ENCODE measurements at places on chromosomes 3 and 15.
A peak's percentile ranks its signal among the peaks of the same experiment; 100 is the strongest.

GRCh38 chr15:81480645-81481053, 106.6 kb upstream of the TMC3 start:
- no peak for DNase-seq

DNA sequence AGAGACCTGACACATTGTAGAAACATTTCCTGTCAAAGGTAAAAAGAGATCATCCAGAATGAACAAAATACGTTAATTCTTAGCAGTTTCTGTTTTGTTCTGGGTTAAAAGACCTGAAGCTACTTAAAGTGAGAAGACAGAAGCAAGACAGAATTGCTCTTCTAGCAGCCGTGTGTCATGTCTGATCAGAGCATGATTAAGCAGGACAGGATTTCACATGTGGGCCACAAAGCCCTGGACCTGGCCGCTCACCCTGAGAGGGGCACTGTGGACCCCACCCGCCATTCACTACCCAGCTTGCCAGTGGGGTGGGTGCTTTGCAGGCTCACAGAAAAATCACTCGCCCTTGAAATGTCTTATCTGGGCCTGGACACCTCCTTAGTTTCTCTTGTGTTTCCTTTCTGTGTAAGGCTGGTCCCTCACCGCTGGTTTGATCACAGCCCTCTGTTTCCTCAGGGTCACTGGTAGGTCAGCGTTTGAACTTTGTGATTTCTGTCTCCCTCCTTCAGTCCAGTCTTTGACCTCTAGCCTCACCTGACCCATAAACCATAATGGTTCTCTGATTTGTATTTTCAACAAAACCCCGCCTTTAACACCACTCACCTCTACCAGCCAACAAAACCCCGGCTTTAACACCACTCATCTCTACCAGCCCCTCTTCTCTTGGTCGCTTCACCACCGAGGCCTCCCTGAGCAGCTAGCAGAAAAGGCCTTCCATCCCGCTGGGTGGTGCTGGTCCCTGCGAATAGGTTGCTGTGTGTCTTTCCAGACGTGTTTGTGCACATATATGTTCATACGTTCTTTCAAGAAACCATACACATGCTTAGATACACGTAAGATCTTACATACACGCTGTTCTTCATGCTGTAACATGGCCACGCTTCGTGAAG, 185.0 kb downstream of the OR4M2 start:
- DNase-seq, result no peak

GRCh38 chr3:177414093-177414492, 216.8 kb upstream of the TBL1XR1 start:
- DNase-seq, result no peak

DNA sequence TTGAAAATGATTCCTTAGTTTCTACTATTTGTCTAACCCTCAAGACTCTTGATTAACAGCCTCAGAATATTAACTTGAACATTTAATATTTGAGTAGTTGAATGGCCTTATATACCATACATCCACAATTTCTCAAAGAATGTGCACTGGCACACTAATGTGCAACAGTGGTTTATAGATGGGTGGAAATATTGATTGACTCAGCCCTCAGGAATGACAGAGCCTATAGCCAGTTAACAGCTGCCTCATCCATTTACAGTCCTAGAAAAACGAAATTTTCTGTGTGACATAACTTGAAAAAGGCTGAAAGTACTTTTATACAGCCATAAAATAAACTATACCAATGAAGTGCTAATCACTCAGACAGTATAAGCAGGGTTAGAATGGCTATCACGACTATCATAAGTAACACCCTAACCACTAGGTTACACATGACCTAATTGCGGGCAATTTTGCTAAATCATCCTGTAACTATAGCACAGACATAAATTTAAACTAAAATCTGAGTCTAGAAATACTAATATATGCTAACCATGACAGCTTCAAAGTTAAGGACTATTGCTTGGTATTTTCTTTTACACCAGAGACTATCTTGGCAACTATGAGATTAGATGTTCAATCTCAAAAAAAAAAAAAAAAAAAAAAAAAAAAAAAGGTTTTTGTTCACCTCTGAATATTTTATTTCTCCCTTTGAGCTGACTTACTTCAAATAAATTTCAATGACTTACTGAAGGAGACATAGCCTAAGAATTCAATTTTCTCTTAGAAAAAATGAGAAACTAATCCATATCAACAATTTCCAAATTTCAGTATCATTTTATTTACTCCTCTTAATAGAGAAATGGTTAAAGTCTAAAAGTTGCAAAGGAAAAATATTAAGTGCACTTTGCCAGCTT, 9.3 kb downstream of the SECISBP2L start:
- DNase-seq, result no peak

GRCh38 chr15:54843006-54843405, 353.7 kb downstream of the RSL24D1 start:
- DNase-seq, result no peak

DNA sequence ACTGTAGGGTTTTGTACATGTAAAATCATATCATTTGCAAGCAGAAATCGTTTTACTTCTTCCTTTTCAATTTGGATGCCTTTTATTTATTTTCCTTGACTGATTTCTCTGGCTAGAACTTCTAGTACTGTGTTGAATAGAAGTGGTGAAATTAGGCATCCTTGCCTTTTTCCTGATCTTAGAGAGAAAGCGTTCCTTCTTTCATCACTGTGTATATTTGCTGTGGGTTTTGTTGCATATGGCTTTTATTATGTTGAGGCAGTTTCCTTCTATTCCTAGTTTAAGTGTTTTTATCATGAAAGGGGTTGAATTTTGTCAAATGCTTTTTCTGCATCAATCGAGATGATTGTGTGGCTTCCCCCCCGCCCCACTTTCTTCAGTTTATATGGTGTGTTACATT, 140.9 kb downstream of the ATG7 start:
- DNase-seq, result no peak

DNA sequence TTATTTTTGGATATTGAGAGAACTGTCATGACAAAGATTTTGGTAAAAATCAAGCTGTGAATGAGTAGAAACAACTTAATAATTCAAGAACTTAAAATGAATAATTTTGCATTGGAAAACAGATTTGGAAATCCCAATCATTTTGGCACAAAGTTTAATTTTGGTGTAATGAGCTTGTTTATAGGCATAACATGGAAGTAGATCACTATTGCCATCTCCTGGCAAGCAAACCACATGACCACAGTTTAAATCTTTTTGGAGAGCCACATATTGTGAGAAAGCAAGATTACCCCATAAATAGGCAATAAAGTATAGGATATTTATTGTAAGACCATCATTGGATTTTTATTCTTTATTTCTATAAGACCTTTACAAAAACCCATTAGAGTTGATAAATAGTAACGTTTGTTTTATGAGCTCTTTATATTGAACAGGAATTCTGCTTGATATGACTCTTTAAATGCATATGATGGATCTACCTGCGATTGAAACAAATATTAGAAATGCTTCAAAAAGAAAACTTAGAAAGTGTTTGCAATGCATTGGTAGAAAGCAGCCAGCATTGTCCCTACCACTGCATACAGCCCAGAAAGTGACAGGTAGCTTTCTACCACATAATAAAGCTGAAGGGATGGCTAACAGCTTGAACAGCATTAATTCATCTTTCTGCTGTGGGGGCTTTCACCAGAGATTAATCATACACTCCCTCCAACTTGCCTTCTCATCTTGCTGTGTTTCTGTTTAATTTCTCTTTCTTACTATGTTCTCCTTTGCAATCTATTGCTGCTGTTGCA, 766.8 kb downstream of the TBL1XR1 start:
- peak; percentile 36 for DNase-seq

- DNase-seq, result no peak
Measured at GRCh38 chr15:65529762-65530317, 423 bp upstream of the HACD3 start.

GRCh38 chr3:195204360-195205163, 66.4 kb downstream of the XXYLT1 start:
- DNase-seq, result no peak

DNA sequence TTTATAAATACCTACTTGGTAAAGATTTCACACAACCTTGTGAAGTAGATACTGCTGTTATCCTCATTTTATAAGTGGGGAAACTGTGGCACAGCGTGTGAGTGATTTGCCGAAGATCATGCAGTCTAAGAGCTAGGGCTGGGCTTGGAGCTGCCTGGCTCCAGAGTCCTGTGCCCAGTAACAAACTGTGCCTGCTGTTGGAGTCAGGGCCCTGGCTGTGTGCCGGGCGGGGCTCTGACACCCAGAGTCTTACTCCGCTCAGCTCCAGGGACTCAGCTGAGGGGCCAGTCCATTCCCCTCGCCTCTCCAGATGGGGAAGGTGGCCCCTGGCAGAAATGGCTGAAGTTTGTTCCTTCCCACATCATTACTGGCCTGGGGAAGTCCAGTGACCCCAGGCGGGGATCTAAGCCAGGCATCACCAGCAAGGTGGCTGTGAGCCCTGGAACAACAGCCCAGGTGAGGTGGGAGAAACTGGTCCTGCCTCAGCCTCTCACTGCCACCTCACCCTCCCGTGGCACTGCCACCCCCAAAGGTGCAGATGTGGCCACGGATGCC, 17.3 kb upstream of the PLXNA1 start:
- DNase-seq, result no peak

DNA sequence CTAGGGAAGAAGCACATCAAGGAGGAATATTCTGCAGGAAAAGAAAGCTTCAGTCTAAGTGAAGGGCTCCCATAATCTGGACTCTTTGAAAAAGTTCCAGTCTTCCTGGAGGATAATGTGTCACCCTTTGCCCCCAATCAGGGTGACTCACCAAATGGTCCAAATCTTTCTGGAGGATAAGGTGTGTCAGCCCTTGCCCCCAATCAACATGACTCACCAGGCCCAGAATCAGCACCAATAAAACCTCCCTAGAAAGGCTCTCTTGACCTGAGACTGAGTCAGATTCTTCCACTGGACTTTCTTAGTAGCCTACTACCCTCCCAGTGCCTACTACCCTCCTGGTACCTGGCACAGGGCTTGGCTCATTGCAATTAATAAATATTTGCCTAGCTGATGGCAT, 9.5 kb upstream of the ARL14 start:
- no peak for DNase-seq

GRCh38 chr3:165197481-165197800, 1.3 kb upstream of the SLITRK3 start:
- no peak for DNase-seq

DNA sequence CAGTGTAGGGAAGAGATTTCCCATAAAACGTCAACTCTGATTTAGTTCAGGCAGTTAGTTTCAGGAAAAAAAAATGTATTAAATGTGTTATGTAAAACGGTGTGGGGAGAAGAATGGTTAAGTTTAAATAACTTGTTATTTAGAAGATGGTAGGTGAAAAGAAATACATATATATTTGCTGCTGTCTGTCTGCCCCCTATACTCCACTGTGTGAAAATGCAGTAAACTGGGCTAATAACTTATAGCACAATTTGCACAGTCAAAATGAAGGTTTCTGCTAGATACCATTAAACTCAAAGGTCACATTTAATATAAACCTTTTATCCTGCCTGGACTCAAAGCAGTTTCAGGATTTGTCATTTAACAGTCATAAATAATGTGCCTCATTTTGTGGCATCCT, 515.0 kb downstream of the FGF12 start:
- DNase-seq, result no peak

DNA sequence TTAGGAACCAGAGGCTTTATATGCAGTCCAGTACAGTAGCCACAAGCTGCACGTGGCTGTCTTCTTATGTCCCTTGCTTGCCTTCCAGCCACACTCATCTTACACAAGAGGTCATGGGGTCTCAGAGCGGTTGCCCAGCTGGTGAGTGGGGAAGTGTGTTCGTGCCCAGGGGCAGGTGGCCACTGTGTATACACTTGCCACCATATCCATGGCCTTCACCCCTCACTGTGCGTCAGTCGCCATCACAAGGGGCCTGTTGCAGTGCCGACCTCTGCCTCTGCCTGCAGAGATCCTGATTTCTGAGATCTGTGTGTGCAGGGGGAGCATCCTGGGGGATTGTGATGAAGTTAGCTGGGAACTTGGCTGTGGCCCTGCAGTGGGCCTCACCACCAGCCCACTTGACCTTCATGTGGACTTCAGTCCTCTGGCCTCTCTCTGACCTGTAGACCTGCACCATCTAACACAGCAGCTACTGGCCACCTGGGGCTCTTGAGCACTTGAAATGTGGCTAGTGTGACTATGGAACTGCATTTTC, 43.1 kb upstream of the SACM1L start:
- no peak for DNase-seq

DNA sequence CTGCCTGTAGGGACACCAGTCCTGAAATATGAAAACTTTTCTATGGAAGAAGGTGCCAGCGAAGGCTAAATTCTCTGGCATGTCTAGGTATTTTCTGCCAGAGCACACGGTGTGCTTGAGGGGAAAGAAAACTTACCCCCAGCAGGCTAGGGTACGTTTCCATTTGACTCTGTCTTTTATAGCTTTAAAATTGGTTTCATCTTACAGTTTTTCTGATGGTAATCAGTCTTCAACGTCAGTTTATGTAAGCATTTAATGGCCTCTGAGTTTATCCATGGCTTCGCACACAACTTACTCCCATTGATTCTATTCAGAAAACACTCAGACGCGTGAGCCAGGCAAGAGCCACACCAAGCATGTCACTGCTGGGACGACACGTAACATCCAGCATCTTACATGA, 249.7 kb downstream of the ADAMTS17 start:
- DNase-seq, result no peak

GRCh38 chr3:111727843-111728565, 131.1 kb upstream of the PHLDB2 start:
- no peak for DNase-seq

Data from frontal cortex (tissue), 4 donors.